Activated gamma-delta T cell treated with Interleukin-2 at 50 U/mL for 16 hours (primary cell): ENCODE measurements at places on chromosomes 3 and 15.

- no peak for DNase-seq
Measured at GRCh38 chr3:51340989-51341636, 44.0 kb upstream of the MANF start.

GRCh38 chr3:64533617-64534317, 154.0 kb downstream of the ADAMTS9 start:
- DNase-seq = peak; percentile 4

DNA sequence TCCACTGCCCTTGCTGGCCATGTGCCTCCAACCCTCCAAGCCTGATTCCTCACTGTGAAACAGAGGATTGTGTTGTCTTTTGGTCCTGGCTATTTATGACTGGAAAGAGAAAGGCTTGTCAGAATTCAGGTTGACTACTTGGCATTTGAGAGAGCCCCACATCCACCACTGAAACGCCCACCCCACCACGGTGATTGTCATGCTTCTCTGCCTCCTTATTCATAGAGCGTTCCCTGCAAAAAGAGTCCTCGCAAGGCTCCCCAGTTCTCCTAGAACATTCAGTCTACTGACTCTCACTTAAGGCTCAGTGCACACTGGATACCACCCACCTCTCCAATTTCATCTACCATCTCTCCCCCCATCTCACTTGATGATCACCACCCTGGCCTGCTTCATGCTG, 162.9 kb upstream of the WNT5A start:
- DNase-seq = no peak

DNA sequence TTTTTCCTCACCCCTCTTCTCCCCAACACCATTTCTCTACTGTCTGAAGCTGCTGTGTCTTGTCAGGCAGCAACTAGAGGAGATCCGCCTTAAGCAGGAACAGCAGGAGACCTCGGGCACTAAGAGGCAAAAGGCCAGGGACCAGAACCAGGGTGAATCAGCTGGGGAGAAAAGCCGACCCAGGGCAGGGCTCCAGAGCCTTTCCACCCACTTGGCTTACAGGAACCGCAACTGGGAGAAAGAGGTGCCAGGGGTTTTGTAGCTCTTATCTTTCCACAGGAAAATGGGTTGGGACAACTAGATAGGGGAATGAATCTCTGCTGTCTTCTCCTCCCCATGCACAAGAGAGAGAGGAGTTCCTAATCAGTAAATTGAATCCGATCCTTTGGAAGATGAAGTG, 3.0 kb upstream of the NGRN start:
- no peak for DNase-seq

GRCh38 chr15:39304931-39305728, 275.7 kb upstream of the THBS1 start:
- no peak for DNase-seq

DNA sequence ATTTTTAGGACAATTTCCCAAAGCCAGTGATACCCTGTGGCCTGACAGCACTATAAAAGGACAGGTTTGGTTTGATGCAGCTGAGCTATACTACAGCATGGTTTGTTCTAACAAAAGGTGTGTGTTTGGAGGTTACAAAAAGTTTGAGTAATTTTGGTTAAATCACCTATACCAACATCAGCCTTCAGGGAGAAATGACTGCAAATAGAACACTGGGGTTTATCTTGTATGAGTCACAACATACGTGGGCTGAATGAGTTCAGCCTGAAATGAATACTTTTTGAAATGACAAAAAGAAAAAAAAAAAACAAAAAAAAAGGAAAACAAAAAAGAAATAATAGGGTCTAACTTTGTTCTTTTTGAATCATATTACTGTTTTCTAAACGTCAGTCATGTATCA, 345.7 kb downstream of the CNTN3 start:
- no peak for DNase-seq

GRCh38 chr3:72891053-72891855, 3.4 kb downstream of the GXYLT2 start:
- no peak for DNase-seq

DNA sequence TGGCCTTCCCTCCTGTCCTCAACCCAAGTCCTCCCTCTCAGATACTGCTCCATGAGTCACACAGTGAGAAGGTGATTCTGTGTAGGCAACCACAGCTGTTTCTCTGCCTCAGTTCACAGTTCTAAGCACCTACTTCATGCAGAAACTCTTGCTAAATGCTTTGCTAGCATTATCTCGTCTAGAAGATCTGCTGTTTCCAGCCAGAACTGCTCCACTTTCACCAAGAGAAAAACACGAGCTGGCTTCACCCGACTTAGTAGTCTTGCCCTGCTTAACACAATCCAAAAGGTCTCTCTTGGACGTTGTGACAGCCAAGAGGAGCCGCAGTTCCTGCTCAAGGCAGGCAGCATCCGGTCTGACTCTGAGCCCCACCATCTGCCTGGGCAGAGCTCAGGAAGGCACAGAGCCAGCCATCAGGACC, 272.1 kb downstream of the UACA start:
- DNase-seq = no peak

DNA sequence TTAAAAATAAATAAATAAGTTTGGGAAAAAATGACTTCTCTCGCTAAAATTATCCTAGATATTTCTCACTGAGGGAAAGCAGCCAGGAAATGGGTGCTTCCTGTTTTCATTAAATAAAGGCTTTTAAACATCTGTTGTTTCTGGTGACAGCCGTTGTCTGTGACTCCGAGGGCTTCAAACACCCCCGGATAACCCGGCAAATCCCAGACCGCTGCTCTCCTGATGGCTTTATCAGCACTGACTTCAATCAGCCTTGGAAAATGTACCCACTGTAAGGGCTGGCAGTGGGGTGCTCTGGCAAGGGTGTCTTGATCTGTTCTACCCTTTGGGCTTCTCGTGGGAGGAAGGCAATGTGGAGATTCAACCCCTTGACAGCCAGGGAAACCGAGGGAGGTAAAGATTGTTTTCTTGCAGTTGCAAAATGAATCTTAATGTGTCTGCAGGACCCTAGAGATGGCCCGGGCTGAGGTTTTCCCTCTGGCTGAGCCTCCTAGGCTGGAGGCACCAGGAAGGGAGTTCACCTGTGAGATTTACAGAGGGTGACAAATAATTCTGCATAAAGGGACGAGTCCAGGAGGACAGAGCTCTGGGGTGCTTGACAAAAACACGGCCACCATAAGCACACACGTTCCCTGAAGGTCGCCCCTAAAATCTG, 33.6 kb upstream of the SEC13 start:
- DNase-seq = no peak

- no peak for DNase-seq
Measured at GRCh38 chr3:137222736-137223225, 265.0 kb downstream of the IL20RB start.

DNA sequence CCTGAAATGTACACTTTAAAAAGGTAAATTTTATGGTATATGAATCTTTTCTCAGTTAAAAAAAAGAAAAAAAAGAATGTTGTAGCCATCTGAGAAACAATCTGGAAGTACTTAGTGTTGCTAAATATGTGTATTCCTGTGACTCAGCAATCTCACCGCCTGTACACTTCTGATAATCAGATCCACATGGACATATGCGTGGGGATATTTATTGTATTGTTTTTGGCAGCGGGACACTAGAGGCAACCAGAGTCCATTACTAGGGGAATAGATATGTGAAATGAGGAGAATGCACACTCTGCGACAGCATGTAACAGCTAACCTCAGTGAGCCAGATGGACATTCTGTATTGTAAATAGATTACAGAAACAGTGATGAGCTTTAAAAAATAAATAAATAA, 65.4 kb downstream of the AQP9 start:
- no peak for DNase-seq

DNA sequence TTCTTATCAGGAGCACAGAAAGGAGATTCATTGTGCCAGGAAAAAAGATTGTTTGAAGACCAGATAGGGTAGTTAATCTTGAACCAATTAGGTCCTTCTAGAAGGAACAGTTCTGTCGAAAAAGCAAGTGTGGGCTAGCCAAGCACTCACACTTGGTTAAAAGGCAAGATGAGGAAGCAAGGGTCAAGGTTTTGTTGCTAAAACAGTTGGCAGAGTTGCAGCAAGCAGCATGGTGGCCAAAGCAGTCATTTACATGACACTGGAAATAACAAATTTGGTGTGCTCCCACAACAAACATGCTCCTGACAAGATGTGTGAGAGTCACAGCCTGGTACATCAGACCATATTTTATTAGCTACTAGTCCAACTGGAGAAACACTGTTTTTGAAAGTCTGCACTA, 228.0 kb upstream of the CFAP20DC start:
- DNase-seq = no peak

DNA sequence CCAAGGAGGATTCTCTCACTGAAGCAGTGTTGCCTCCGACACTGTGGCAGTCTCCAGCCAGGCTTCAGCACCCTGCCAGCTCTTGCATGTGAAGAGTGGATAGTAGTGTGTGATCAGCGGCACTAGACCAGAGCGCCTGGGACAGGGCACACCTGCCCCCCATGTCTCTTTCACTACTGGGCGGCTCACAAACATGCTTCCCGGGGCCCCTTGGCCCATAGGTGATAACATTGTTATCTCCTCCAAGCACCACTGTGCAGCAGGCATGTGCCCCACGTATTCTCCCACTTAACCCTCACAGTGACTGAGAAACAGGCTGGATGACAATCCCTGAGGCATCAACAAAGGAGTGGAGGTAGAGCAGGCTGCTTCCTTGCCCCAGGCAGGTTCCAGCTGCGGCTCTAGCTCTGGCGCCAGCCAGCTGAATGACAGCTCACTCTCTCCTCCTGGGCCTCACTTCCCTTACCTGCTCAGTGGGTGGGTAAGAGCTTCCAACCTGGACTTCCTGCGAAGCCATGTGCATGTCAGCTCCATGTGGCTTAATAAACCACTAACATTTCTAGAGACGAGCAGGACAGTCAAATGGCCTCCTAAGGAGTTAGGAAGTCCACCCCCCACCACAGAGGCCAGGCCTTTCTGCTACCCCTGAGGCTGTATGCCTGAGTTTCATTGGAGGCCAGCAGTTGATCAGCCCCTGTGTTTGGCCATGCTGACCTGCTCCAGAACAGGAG, 37.8 kb downstream of the KLF13 start:
- no peak for DNase-seq

- DNase-seq = no peak
Measured at GRCh38 chr3:133576169-133576568, 2.7 kb downstream of the CDV3 start.

DNA sequence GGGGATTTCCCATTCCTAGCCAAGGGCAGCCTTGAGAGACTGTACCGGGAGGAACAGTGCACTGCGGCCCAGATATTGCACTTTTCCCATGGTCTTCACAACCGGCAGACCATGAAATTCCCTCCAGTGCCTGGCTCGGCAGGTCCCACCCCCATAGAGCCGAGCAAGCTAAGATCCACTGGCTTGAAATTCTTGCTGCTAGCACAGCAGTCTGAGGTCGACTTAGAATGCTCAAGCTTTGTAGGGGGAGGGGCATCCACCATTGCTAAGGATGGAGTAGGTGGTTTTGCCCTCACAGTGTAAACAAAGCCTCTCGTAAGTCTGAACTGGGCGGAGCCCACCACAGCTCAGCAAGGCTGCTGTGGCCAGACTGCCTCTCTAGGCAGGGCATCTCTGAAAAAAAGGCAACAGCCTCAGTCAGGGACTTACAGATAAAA, 156.3 kb downstream of the FRMD5 start:
- no peak for DNase-seq

DNA sequence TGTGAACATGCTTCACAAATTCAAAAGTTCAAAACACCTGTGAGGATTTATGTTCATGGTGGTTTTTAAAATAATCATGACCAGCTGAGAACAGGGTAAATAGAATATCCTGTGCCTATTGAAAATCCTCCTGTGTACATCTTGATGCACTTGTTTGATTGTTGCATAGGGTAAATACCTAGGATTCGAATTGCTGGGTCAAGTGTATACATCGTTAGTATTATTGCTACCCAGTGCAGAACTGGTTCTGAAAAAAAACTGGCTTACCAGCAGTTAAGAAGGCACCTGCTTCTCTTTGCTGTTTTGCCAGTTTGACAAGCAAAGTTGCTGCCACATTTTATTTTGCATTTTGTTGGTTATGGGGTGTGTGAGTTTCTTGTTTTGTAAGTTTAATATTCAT, 272.6 kb downstream of the CLSTN2 start:
- no peak for DNase-seq

DNA sequence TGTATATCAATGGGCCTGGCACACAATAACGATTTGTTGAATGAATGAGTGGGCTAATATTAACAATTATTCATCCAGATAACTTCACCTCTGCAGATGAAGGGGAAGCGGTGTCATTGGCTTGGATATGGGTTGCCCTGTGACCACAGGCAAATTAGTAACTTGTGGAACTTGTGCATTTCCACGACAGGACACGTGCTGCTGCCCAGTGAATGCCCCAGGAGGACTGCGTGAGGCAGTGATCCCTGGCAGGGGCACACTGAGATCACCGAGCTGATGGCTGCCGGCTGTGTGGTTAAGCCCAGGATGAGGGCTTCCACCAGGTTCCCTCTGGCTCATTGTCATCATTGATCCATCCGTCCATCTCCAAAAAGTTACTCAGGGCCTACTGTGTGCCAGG, 84.1 kb upstream of the HACD2 start:
- no peak for DNase-seq
